Karpas-422 (cell line): ENCODE measurements at places on chromosomes 5 and 9.

DNA sequence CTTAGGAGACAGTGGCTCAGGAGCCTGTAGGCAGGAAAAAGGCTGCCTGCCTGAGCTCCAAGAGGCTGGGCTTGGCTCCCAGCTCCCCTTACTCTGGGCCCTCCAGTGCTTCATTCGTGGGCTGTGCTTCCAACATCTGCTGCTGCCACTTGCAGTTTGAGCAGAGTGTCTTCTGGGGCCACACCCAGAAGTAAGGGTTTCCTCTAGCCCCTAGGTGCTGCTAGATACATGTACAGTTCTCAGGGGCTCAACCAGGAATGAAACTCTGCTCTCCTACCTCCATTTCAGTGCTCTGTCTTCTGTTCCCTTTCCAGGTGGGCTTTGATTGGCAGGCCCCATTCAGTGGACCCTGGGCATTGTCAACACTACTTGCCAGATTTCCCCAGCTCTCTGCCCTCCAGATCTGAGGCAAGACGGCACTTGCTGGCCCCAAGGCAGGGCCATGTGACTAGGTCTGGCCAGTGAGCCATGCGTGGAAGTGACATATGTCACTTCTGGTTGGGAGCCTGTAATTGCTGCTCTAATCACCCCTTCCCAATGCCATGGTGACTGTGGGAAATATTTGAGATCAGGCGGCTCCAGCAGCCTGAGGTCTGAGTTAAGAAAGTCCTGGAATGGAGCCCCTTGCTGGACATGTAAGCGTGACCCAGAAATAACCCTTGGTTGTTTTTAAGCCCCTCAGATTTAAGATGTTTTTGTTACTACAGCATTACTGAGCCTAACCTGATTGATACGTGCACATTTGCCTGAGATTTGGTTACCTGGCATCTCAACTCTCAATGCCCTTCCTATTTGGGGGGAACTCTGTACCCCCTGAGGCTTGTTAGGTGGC lies 9.4 kb upstream of the BOD1 start:
- DNase-seq, result peak; percentile 79

GRCh38 chr5:38329132-38329715 lies 70.9 kb downstream of the EGFLAM start:
- no peak for DNase-seq

GRCh38 chr5:75235711-75236110 lies 967 bp downstream of the ANKRD31 start:
- DNase-seq, result no peak

DNA sequence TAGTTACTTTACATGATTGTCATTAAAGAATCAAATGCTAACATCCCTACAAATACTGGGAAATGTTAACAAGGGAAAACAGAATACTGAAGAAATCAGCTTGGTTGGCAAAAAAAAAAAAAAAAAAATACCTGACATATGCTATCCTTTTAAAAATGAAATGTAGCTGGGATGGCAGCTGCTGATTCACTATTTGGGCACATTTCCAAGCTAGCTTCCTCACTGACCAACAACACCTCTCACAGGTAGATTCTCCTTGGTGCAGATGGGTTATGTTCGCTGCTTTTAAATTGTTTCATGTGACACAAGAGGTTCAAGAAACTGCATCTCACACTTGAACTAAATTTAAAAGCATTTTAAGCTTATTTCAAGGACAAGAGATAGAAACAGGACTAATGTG lies 6.1 kb upstream of the PRUNE2 start:
- no peak for DNase-seq

GRCh38 chr9:20472342-20473045 lies 149.8 kb downstream of the MLLT3 start:
- DNase-seq, result no peak
